Muscle of leg (tissue), 16 donors: ENCODE measurements at places on chromosomes 1 and 21. TPM values are rescaled to one million over a fixed set of nuclear protein-coding genes. Genes with fewer than 3 reads are reported as not detected.
A peak's percentile ranks its signal among the peaks of the same experiment; 100 is the strongest.

DNA sequence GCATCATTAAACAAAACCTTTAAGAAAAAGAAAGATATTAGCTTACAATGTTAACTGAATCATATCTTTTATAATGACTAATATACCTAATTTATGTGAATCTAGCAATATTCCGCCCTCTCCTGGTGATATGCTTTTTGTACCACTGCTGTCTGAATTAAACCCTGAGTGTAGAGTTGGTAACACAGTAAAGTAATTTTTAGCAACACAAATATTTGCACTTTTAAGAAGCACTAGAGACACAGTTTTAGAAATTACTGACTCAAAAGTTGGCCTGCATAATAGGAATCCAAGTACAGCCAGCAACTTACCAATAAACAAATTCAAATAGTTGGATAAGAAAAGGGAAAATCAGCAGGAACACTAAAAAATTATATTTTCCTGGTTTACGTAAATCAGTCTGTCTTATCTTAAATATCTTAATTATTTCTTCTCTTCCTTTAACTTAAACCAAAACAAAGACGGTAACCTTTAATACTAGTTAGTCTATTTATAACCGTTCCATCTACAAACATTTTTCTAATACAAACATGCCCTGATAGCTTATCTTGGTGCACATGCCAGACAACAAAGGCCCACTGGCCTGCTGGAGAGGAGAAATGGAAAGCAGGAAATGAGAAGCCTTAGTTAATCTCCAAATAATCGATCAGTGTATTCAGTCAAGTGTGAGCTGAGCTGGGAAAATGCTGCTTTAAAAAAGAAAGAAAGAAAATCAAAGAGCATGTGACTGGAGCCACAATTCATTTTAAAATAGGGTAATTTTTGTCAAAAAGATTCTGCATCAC lies 246.0 kb downstream of the RERE start:
- no peak overlapping the region for H3K4me3 ChIP-seq
- no peaks in the 10 kb centered on the region for H3K27me3 ChIP-seq
- DNase-seq: peak; percentile 65
- no peaks in the 10 kb centered on the region for H3K36me3 ChIP-seq

- peaks cover 53% of the 10 kb centered on the region for H3K4me1 ChIP-seq
- no peak for DNase-seq
- H3K36me3 ChIP-seq: no peaks in the 10 kb centered on the region
- no peaks in the 10 kb centered on the region for H3K27me3 ChIP-seq
- no peak overlapping the region for H3K4me3 ChIP-seq
Observed at GRCh38 chr1:167668108-167668507, 38.1 kb downstream of the RCSD1 start.

- H3K27ac ChIP-seq: no peak overlapping the region
- no peak overlapping the region for H3K4me3 ChIP-seq
- no peak for DNase-seq
- H3K36me3 ChIP-seq: no peaks in the 10 kb centered on the region
- H3K27me3 ChIP-seq: no peaks in the 10 kb centered on the region
Observed at GRCh38 chr1:241642593-241642944, 2.4 kb upstream of the CHML start.

- no peak overlapping the region for H3K4me3 ChIP-seq
- H3K27me3 ChIP-seq: no peaks in the 10 kb centered on the region
- no peaks in the 10 kb centered on the region for H3K4me1 ChIP-seq
- no peaks in the 10 kb centered on the region for H3K36me3 ChIP-seq
- H3K27ac ChIP-seq: no peak overlapping the region
Observed at GRCh38 chr1:114334297-114334696, 176.7 kb downstream of the TRIM33 start.

GRCh38 chr21:38766987-38767722 lies 38.6 kb upstream of the ETS2 start:
- peaks cover 3% of the 10 kb centered on the region for H3K4me1 ChIP-seq
- H3K4me3 ChIP-seq: no peak overlapping the region
- peak; percentile 29 for DNase-seq
- H3K27me3 ChIP-seq: no peaks in the 10 kb centered on the region

The ZYG11B gene
- total RNA-seq: 43.9 TPM
